Central memory CD4-positive, alpha-beta T cell (primary cell): ENCODE measurements at places on chromosomes 2 and 18.

DNA sequence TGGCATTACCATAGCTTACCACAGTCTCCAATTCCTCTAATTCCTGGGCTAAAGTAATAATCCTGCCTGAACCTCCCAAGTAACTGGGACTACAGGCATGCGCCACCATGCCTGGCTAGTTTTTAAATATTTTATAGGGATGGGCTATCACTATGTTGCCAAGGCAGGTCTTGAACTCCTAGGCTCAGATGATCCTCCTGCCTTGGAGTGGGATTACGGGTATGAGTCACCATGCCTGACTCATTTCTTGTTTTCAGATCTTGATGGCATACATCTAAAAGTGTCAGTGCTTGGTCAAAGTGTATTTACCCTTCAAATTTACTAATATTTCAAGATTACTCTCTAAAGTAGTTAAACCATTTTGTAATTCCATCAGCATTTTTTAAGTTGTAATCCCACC lies 9.4 kb upstream of the SOCS6 start:
- DNase-seq, result no peak

DNA sequence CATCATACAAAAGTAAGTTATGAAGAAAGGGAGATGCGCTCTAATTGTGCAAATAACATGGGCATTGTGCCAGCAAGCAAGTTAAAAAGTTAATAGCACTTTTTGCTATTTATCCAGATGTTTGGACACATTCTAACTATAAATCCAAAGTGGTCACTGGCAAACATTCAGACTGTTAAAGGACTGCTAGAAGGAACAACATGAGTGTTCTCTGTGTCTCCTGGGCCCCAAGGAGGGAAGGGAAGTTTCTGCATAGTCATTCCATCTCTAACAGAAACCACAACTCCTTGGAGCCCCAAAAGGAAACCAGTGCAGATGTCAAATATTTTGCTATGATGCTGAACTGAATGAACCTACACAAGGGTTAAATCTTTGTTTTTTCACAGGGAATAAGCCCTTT lies 213.3 kb upstream of the HNRNPA3 start:
- DNase-seq, result no peak

- DNase-seq, result no peak
These were observed 28.5 kb upstream of the DOCK10 start for GRCh38 chr2:225070811-225071210.

- DNase-seq, result no peak
These were observed 30.8 kb downstream of the TWSG1 start for GRCh38 chr18:9365406-9365805.

DNA sequence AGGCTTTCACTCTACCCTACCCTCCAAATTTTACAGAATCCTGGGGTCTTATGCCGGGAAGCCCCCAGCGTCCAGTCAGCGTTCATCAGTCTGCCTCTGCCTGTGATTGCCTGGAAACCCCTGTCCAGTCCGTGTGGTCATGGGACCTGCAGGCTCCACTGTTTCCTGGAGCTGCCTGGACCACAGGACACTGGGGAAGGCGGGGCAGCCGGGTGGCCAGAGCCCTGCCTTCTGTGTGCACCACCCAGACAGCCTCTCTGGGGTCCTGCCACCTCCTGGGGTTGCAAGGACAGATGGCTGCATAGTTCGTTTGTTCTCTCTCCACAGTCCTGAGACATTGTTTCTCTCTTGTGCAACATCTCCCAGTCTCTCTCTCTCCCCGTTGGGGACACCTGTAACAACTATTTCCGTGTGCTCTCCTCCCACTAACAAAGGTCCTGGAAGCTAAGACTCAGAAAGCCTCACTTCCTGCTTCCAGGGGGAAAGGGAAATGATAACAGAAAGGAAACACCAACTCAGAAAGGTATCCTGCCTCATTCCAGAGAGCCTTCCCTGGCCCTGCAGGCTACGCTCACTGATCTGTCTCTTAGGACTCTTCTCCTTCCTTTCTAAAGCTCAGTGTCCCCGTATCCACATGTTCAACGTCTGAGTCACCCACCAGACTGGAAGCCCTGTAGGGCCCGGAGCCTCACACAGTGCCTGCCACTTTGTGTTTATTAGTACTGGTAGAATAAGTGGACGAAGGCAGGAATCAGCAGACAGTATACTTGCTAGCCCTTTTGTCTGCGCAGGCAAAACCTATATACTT lies 192.8 kb upstream of the RAB12 start:
- DNase-seq, result no peak

GRCh38 chr18:25047983-25048382 lies 304.0 kb downstream of the ZNF521 start:
- no peak for DNase-seq

DNA sequence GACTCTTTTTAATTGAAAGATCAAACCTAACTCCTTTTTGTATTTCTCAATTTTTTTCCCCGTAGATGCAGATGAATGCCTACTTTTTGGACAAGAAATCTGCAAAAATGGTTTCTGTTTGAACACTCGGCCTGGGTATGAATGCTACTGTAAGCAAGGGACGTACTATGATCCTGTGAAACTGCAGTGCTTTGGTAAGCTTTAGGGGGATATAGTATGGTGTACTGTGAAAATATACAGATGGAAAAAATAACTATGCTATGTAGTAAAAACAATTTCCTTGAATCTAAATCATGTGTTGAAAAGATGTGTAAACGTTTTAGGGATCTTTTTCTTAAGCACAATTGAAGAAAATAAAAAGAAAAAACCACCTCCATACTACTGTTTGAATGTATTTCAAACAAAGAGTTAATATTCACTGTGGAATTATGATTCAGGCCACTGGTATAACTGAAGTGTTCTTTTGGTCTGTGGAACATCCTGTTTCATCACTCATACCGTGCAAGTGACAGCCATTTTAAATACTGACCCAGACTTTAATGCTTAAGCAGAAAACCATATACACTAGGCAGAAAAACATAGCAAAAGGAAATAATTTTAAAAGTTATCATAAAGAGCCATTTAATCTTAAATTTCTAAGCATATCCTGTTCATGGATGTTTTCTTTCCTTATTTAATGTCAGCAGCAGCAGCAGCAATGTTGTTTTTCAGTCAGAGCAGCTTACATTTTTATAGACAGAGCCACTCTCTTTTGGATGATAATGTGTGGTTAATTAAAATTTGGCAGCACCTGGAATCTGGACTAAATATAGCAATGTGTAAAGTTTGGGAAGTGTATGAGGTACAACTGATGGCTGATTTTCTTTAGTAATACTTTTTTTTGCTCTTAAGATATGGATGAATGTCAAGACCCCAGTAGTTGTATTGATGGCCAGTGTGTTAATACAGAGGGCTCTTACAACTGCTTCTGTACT lies 112.8 kb upstream of the RASGRP3 start:
- no peak for DNase-seq

DNA sequence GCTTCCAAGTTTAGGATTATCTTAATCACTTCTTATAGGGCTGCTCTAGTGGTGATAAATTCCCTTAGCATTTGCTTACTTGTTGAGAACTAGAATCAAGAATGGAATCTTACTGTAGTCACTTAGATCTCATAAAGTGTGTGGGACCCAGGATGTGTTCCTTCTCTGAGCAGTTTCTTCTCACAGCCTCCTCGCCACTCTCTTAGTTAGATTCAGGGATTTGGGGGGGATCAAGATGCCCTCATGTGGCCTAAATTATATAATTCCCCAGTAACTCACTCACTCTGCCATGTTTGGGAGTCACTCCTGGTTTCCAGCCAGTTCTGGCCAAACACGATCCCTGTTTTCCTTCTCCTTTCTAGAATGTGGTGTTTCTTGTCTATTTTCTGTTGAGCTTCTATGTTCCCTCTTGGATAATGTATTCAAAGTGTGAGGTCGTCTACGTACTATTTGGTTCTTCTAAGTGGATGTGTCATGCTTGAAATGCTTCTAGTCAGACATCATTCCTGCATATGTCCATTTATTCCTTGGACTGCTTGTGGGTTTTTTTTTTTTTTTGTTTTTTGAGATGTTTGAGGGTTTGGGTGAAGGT lies 414.9 kb upstream of the SYT4 start:
- no peak for DNase-seq

DNA sequence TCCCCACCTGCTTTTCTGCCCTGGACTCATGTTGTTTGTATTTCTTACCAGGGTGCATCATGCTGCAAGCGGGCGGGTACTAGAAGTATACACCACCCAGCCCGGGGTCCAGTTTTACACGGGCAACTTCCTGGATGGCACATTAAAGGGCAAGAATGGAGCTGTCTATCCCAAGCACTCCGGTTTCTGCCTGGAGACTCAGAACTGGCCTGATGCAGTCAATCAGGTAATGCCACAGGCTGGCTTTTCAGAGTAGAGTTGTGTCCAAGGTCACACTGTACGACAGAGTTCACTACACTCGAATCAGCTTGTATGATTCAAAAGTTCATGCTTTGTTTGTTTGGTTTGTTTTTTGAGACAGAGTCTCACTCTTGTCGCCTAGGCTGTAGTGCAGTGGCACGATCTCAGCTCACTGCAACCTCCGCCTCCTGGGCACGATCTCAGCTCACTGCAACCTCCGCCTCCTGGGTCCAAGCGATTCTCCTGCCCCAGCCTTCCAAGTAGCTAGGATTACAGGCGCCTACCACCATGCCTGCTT lies 19.4 kb downstream of the SRSF7 start:
- no peak for DNase-seq

GRCh38 chr2:159136391-159136790 lies 150.1 kb downstream of the WDSUB1 start:
- no peak for DNase-seq

DNA sequence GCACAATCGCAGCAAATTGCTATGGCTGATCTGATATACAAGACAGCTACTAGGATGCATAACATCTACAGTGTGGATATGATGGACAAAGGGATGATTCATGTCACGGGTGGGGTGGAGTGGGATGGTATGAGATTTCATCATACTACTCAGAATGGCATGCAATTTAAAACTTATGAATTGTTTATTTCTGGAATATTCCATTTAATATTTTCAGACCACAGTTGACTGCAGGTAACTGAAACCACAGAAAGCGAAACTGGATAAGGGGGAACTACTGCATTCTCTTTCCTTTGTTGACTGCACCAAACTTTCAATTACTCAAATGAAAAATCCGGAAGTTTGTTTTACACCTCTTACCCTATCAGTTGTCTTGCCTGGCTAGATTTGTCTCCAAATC lies 94.4 kb upstream of the NEUROD1 start:
- DNase-seq, result no peak

- DNase-seq, result no peak
These were observed 65.4 kb upstream of the MCFD2 start for GRCh38 chr2:46980786-46981573.

DNA sequence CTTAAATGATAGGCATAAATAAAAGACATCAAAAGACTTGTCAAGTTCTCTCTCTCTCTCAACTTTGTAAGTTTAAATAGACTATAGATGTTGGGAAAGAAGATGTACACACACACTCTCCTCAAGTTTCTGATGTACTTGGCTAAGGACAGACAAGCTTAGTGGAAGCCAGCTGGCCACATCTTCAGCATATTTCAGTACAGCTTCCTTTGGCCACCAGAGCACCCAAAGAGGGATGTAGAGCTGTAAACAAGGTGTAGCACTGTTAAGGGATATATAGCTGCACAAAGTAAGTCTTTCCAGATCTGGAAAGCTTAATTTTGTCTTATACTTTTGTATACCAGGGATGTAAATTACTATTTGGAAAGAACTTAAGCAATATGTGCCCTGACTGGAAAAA lies 64.3 kb upstream of the MSTN start:
- no peak for DNase-seq

GRCh38 chr2:158841850-158842249 lies 46.7 kb downstream of the DAPL1 start:
- no peak for DNase-seq

GRCh38 chr2:66541646-66542045 lies 106.7 kb downstream of the MEIS1 start:
- DNase-seq, result no peak

DNA sequence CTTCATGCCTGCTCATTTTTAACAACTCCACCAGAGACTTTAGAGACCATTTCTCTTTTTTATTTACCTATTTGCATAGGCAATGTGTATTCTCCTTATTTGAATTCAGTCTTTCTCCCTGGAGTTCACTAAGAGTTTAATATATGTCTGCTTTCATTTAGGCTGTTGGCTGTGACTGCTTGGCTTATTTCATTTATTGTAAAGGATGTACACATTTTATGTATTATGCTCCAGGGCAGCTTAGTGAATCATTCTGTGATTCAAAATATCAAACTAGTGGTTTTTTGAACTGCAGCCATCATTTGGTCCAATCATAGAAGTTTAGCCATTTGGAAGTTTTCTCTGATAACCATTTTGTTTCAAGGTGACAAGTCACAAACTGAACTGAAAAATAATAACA lies 229.6 kb downstream of the LPIN1 start:
- no peak for DNase-seq

DNA sequence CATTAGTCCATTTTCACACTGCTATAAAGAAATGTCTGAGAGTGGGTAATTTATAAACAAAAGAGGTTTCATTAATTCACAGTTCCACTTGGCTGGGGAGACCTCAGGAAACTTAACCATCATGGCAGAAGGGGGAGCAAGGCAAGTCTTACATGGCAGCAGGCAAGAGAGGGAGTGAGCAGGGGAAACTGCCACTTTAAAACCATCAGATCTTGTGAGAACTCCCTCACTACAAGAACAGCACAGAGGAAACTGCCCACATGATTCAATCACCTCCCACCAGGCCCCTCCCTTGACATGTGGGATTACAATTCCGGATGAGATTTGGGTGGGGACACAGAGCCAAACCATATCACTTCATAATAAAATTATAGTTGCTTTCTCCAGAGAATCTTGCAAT lies 365.5 kb upstream of the ID2 start:
- no peak for DNase-seq

GRCh38 chr2:176997792-176998169 lies 214.8 kb upstream of the HNRNPA3 start:
- DNase-seq, result no peak

DNA sequence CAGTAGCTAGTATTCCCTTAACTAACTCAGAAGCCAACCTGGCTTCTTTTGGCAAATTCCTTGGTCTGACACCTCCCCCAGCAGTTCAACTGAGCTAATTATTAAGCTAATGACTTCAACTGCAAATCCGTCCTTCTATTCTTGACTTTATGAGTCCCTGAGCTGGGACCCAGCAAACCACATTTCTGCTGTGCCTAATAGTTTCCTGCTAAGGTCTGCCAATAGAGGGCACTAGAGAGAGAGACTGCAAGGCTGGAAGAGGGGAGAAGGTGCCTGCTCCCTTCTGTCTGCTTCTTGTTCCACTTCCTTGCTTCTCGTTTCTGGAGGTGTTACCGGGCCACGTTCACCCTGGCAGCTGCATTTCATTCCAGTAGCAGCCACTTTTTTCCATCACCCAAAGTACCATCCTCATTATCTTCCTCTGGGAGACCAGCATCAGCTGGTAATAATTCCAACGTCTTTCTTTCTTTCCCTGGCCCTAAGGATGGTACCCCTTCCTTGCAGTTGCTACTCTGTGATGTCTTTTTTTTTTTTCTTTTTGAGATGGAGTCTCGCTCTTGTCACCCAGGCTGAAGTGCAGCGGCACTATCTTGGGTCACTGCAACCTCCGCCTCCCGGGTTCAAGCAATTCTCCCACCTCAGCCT lies 352.0 kb downstream of the TNS1 start:
- no peak for DNase-seq

DNA sequence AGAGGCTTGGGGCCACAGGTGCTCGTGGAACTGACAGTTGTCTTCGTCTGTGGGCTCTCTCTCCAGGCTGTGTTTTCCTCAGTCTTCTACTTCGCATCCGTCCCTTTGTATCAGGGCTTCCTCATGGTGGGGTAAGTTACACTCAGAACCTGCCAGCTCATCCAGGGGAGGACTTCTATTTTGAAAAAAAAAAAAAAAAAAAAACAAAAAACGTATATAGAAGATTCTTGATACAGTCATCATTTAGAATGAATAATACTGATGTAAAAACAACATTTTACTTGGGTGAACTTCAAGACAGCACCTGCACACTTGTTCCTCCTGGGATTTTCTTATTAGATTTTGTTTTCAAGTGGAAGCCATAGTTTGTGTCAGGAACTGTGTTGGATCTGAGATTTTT lies 47.7 kb upstream of the NFATC1 start:
- no peak for DNase-seq
